Activated naive CD4-positive, alpha-beta T cell treated with anti-CD3 and anti-CD28 coated beads for 36 hours (primary cell): ENCODE measurements at places on chromosomes 2 and 18. TPM values are rescaled to one million over a fixed set of nuclear protein-coding genes. Genes with fewer than 3 reads are reported as not detected.

CNGA3 gene
- total RNA-seq: not detected

ABCG8 gene
- total RNA-seq: not detected

CCDC141 gene
- 4.6 TPM for total RNA-seq

ATP6V1B1 gene
- total RNA-seq: not detected

MEIS1 gene
- not detected for total RNA-seq

ABHD1 gene
- 0.19 TPM for total RNA-seq
